ENCODE measurements at places on chromosomes 1 and 21.

GRCh38 chr1:108584428-108584856 is 24.5 kb downstream of the EEIG2 start:
- peak; percentile 7 for DNase-seq

- no peak for DNase-seq
Measured at GRCh38 chr1:83052865-83053264, 946.1 kb downstream of the TTLL7 start.

DNA sequence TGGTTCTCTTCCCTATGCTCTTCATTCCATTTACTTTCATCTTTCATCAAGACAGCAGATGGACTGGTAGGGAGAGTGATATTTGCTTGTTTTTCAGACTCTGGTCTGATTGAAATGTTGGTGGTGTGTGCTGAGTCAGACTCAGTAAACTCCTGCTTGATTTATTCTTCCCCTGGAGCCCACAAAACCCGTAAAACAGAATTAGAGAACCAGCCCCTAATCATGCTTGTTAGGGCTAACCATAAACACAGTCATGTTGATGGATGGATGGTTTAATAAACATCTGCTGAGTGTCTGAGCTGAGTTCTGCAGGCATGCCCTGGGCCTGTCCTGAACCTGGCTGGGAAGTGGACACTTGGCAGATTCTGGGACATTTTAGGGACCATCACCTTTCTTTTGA is 24.8 kb downstream of the NOS1AP start:
- no peak for DNase-seq

- peak; percentile 91 for DNase-seq
Measured at GRCh38 chr1:7207875-7208646, 422.8 kb downstream of the CAMTA1 start.

DNA sequence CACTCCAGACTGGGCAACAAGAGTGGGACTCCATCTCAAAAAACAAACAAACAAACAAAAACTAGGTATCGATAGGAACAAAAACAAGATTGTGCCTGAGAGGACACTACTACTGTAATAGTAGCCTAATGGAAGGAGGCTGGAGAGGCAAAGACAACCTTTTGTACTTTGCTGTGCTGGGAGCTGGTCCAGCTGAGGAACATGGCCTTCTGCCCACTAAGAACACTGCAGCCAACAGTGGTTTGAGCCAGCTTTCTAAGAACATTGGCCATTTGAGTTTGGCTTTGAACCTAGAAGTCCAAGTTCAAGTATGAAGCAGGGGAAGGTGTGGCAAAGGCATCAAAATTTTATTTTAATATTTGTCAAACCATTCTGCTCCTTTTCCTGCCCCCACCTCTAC is 22.7 kb upstream of the RGS8 start:
- no peak for DNase-seq

DNA sequence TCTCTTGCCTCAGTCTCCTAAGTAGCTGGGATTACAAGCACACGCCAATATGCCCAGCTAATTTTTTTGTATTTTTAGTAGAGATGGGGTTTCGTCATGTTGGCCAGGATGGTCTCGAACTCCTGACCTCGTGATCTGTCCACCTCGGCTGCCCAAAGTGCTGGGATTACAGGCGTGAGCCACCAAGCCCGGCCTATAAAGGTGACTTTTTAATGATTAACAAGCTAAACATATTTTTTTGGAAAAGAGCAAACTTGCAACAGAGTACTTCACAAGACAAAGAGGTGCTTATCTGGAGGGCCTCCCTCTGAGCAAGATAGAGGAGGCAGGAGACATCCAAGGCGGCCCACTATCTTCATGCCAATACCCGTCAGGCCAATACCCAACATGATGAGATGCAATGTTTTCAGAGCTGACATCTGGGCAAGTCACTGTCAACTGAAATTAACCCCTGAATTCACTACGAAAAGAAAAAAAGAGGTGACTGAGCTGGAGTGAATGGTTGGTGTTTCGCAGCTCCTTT is 10.5 kb downstream of the BCAR3 start:
- no peak for DNase-seq

DNA sequence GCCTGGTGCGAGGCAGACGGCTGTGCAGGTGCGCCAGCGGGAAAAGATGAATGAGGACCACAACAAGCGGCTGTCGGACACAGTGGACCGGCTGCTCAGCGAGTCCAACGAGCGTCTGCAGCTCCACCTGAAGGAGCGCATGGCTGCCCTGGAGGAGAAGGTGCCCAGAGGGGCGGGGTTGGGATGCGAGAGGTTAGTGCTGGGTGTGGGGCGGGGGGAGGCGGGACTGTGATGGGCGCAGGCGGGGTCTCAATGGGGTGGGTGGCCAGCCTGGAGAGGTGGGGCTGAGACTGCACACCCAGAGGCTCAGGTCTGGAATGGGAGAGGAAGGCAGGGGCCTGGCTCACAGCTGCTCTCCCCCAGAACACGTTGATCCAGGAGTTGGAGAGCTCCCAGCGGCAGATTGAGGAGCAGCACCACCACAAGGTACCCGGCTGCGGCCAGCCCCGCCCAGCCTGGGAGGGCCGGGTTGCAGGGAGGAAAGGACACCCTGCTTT is 22.3 kb downstream of the PPFIA4 start:
- no peak for DNase-seq

DNA sequence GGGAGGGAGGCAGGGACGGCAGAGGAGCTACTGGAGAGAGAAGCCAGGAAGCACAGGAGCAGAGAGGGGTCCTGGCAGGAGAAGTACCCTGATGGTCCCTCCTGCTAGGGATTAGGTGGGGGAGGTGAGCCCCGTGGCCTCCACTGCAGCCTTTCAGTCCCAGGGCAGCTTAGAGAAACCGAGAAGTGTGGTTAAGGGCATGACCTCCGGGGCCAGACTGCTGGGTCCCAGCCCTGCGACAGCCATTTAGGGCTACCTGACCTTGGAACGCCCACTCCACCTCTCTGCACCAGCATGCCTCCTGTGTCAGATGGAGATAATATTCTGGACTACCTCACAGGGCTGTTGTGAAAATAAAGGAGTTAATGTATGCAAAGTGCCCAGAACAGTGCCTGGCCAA is 47.4 kb downstream of the KCNN3 start:
- no peak for DNase-seq

DNA sequence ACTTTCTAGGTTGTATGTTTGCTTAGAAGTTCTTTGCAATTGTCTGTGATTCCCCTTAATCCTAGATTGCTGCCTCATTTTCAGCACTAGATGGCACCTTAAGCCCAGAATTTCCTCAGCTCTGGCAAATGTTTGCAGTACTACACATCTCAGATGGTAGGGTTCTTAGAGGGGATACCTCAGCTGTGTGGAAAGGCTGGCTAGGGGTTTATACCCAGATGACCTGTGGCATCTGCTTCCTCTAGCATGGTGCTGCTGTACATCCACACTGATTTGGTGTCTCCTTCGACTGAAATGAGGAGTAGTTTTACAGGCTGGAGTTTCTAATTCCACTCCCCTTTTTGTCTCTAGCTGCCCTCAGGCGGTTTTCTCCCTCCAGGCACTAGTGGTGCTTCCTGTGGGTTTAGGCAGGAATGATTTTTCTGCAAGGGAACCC is 23.5 kb downstream of the ASB17 start:
- DNase-seq, result peak; percentile 74

GRCh38 chr1:224743608-224744164 is 127.6 kb downstream of the CNIH3 start:
- DNase-seq, result no peak

DNA sequence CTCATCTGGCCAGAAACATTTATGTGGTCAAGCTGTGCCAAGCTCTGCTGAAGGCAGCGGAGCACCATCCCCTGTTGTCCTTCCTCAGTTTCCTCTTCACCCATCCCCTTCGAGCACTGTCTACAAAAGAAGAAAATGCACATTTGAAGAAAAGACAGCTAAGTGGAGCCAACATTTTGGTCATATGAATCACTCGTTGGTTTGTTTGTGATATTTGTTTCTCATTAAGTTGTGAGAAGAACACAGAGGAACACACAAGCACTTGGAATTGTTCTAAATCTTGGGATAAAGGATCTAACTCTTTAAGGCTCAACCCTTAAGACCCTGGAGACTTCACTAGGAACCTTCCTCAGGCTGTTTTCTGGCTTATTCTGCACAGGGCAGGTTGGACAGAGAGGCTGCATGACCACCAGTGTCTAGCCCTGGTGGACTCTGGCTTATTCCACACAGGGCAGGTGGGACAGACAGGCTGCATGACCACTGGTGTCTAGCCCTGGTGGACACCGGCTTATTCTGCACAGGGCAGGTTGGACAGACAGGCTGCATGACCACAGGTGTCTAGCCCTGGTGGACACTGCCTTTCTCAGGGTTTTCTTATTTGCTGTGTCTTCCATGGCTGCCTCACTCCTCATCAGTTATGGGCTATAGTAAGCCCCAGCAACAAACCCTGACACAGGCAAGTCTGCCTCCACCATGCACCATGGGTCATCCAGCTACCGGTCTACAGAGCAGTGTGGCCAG is 35.3 kb upstream of the COL6A2 start:
- DNase-seq, result no peak

- peak; percentile 5 for DNase-seq
Measured at GRCh38 chr1:218474128-218474527, 129.0 kb downstream of the TGFB2 start.

DNA sequence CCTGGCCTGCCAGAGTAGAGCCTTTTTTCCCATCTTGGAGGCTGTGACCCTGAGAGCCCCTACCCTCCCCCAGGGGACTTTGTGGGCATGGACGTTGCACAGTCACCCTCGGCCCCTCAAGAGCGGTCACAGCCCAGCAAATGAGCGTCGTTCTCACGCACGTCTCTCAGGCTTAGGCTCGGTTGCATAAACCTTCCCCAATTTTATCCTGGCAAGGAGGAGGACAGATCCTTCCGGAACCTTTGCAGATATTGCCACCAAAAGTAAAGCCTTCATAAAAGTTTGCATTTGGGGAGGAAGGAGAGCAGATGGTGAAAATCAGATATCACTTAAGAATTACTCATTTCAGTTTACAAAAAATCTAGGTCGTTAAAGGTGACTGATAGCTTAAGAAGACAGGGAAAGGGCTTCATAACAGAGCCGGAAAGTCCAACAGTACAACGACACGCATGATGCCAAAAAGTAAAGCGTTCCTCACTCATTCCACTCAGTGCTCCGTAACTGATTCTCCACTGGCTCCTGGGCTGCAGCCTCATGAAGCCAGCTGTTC is 29.3 kb downstream of the PDE9A start:
- DNase-seq, result no peak

DNA sequence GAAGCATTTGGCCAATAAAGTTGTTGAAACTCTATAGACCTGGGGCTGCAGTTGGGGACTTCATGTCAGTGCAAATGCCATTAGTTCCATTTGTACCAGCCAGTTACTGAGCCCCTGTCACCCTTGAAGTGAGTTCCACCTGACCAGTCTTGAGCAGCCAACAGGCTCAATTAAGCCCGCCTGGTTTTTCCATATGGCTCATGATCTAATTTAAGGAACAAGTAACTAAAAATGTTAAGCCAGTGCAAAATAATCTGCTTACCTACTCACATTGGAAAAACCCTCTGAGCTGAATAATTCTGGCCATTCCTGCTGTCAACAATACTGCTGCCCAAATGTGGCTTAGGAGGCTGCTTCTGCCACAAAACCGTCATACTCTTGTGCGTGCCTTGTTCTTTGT is 21.6 kb downstream of the NSUN4 start:
- DNase-seq, result no peak

GRCh38 chr1:42684139-42684538 is 1.9 kb downstream of the YBX1 start:
- DNase-seq, result peak; percentile 15

GRCh38 chr1:8597455-8597854 is 220.0 kb downstream of the RERE start:
- no peak for DNase-seq

DNA sequence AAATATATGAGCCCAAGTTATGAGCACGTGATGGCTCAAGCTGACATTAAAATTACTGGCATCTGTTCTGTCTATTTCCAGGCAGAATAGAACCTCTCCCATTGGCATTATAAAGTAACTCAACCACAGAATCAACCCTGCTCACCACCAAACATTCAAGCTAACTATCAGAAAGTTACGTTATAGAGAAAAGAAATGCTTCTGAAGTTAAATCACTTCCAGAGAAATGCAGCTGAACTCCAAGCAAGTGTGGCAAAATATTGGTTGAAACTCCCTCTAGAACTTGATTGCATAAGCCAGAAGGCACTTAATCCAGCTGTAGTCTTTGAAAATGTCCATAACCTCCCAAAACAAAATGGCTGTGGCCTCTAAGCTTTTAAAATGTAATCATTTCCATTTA is 36.2 kb upstream of the UBE2U start:
- no peak for DNase-seq

GRCh38 chr21:19322360-19322759 is 918.8 kb upstream of the TMPRSS15 start:
- peak; percentile 10 for DNase-seq

GRCh38 chr1:27682351-27682944 is 10.5 kb upstream of the IFI6 start:
- DNase-seq, result no peak

DNA sequence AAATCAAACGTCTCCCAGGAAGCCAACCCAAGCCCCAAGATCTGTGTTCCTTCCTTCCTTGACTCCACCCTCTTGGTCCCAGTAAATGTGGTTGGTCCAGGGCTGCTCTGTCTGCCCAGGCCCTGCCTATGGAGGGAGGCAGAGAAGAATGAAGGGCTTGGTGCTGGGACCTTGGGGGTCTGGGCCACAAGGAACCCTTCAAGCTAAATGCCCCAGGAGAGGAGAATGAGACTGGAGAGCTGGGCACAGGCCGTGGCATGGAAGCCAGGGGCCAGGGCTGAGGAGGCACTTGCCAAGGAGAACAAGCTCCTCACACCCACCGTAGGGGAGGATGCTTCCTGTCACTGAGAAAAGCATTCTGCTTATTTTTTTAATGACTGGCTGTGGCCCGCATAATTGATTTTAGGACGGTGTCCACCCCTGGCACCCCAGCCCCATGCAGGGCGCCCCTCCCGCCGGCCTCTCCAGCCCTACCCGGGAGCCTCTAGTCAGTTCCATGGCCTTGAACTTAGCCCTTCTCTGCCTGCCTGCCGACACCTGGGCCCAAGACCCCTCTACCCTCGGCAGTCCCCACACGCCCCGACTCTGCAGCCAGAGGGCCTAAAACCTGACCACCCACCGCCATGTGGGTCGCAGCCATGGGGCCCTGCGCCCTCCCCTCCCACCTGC is 889 bp downstream of the CLEC20A start:
- no peak for DNase-seq

DNA sequence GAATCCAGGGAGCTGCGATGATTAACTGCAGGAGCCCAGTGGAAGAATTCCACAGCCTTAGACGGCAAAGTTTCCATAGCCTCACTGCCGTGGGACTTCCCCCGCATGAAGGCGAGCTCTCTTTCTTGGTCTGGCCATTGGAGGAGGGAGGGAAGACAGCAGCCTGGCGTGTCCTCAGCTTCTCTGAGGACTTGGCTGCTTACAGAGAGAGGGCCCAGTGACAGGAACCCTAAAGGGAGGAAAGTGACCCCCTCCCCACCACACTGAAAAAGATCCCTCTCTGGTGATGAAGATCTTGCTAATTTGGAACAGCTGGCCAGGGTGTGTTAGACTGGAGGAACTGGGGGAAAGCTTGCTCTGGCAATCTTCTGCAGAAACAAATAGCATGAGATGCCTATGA is 41.0 kb downstream of the ATP2B4 start:
- no peak for DNase-seq

- no peak for DNase-seq
Measured at GRCh38 chr21:45572783-45573451, 30.7 kb upstream of the SLC19A1 start.

- DNase-seq, result peak; percentile 21
Measured at GRCh38 chr1:83857103-83857502, 141.8 kb downstream of the TTLL7 start.

- DNase-seq, result no peak
Measured at GRCh38 chr1:109242387-109242786, 7.0 kb upstream of the CELSR2 start.

Data from Kasumi-1 (cell line).